CD8-positive, alpha-beta memory T cell (primary cell): ENCODE measurements at places on chromosomes 4 and X.

GRCh38 chrX:45757272-45757671 is 556.6 kb upstream of the DIPK2B start:
- no peaks in the 10 kb centered on the region for H3K27me3 ChIP-seq
- no peak overlapping the region for H3K27ac ChIP-seq
- no peak for DNase-seq

DNA sequence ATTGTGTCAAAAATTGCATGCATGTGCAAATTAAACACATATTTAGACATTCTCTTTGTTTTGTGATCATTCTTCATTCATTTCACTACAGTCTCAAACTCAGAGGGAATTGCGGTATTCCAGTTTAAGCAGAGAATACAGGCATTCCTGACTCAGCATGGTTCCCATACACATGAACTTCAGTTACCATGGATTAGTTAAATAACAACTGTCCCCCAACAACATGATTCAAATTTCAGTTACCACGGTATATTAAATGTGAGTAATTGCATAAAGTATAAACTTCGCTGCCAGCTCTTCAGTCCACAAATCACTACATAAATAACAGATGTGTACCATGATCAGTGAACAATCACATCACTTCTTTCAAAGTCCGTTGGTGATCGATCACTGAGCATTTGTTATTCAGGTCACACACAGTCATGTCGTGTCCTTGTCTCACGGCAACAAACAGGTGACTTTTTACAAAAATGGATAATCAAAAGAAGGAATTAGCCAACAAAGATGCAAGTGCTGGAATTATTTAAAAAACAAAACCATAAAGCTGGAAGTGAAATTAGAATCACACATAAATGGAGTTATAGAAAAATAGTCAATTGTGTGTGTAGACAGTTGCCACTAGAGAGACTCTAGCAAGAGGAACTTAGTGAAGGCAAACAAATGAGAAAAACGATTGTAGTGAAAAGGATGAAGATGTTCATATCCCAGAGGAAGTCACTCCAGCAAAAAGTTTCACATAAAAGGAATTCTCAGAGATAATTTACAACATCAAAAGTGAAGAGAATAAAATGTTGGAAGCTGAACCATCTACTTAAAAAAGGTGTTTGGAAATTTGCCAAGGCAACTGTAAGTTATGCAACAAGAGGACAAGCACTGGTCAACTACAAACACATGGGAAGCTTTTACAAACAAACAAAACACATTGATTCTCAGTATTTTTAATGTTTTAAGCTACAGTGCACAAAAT is 138.6 kb upstream of the SMARCAD1 start:
- no peaks in the 10 kb centered on the region for H3K36me3 ChIP-seq
- no peaks in the 10 kb centered on the region for H3K4me1 ChIP-seq
- H3K27ac ChIP-seq: no peak overlapping the region

DNA sequence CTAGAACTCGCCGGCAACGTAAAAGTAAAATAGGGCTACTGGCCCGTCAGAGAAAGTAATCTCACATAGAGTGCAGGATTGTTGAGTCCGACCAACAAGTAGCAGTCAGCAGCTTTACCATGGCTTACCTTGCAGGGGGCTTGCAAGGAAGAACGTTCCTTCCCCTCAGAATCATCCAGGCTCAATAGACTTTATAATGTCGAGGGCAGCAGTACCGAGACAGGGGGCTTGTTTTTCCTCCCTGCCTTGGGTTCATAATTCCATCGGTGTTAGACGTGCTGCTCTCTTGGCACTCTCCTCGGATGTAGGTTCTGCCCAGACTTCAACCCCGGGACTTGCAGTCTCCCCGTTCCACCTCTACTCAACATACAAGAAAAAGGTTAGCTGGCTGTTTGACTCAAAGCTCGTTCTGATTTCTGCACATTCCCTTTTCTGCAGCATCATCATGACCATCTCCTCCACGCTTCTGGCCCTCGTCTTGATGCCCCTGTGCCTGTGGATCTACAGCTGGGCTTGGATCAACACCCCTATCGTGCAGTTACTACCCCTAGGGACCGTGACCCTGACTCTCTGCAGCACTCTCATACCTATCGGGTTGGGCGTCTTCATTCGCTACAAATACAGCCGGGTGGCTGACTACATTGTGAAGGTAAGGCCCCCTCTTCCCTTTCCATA is 1.5 kb downstream of the SLC10A4 start:
- peaks cover 35% of the 10 kb centered on the region for H3K27me3 ChIP-seq
- H3K4me3 ChIP-seq: no peak overlapping the region
- H3K27ac ChIP-seq: no peak overlapping the region
- DNase-seq: no peak

DNA sequence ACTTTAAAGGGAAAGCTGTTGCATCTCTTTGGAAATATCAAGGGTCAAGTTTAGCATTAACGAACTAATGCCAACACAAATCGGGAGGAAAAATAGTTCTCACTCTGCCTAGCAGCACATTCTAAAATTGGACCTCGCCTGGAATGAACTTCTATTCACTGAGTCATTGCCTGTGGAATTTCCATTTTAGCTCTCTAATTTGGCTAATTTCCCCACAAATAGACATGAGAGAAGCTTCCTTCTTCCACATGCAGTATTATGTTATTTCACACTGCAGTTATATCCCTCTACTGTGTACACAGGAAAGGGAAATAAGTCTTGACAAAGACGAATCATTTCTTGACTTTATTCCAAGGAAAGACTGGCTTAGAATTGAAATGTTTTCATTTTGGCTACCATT is 9.3 kb downstream of the ZXDA start:
- H3K27me3 ChIP-seq: no peaks in the 10 kb centered on the region
- DNase-seq: no peak
- no peak overlapping the region for H3K4me3 ChIP-seq
- no peak overlapping the region for H3K27ac ChIP-seq
- no peaks in the 10 kb centered on the region for H3K36me3 ChIP-seq

DNA sequence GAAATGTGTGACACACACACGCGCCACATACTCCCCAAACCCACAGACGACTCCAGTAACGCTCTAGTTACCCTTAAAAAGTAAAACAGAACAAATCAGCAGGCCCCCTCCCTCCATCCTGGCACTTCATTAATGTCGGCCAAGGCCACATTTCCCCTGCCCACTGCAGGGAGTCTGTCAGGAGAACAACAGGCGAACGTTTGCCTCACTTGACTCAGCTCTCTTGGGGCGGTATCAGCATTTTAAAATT is 671 bp upstream of the FHIP1A start:
- H3K36me3 ChIP-seq: no peaks in the 10 kb centered on the region
- H3K27ac ChIP-seq: no peak overlapping the region
- H3K27me3 ChIP-seq: peaks cover 4% of the 10 kb centered on the region
- no peak for DNase-seq
- H3K4me3 ChIP-seq: peak overlapping the region; percentile 68
